ENCODE measurements at places on chromosomes 7 and 10. TPM values are rescaled to one million over a fixed set of nuclear protein-coding genes. Genes with fewer than 3 reads are reported as not detected.

Gene CCDC7
- total RNA-seq: 8.7 TPM

Gene AEBP1
- 122 TPM for total RNA-seq

Gene COL13A1
- 4.0 TPM for total RNA-seq

Gene C10orf62
- total RNA-seq: 0.08 TPM

Gene MPLKIP
- 1.2 TPM for total RNA-seq

Gene SORBS1
- total RNA-seq: 0.23 TPM

Gene GPR15LG
- total RNA-seq: not detected

Gene SNX10
- not detected for total RNA-seq

Gene PHF14
- total RNA-seq: 41.4 TPM

Data from smooth muscle cell of the coronary artery (primary cell).